Right atrium auricular region (tissue), 2 donors: ENCODE measurements at places on chromosomes 6 and 20.

DNA sequence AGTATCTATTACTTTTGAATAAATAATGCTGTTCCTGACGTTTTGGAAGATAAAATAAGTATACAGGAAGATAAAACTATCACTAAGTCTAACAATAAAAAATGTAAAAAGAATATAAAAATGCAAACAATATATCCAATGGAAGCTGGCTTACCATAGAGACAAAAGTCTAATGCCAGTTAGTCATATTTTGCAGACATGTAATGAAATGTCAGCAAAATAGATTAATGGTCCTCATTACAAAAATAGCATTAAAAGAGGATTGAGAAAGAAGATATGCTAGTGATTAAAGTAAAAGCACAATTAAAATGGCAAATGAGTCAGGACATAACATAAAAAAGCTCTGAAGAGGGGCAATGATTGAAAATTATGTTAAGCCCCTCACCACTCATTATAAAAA lies 265.0 kb downstream of the MMUT start:
- no peak for DNase-seq

DNA sequence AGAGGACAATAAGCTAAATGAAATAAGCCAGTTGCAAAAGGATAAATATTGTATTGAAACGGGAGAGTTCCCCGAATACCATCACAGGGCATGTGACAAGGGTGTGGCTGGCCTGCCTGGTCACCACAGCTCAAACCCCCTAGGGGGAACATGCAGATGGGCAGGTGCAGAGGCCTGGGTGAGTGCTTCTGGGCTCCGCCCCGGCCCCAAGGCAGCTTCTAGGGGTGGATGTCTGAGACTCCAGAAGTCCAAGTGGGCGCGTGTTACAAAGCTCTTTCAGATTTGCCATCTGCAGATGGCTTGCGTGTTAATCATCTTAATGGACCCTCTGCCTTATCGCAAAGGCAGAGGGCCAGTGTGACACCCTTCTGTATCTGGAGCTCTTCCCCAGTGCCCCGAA lies 559.2 kb upstream of the IMPG1 start:
- DNase-seq: no peak

DNA sequence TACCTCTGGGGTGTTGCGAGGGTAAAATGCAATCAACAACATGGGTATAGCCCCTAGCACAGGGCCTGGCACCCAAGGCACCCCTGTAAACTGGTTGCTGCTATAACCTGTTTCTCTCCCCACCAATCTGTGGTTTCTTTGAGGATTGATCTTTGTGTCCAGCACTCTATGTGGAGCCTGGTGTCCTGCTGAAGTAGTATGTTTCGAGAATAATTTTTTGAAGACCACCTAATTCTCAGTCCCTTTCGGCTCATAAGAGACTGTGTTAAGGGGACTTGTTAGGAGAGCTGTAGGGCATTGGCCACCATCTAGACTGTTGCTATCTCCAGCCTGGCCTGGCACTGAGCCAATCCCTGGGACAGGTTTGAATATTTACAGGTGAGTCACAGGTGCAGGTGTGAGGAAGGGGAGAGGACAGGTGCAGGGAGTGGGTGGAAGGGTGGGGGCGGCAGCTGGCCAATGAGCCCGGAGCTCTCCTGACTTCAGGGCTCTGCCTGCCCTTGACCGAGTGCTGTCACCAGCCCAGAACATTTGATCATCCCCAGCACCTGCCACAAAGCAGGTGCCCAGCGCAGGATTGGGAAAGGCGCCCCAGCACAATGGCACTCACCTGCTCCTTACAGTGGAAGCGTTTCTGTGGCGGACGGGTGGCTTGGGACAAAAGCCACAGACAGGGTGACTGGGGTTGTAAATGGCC lies 8.1 kb upstream of the C20orf144 start:
- DNase-seq: no peak

- peak; percentile 63 for DNase-seq
These were observed 8.6 kb downstream of the NKX2-2 start for GRCh38 chr20:21505161-21505809.

GRCh38 chr6:89146718-89147700 lies 1.2 kb downstream of the PM20D2 start:
- no peak for DNase-seq

- DNase-seq: no peak
These were observed 112.7 kb upstream of the FERMT1 start for GRCh38 chr20:6235510-6235909.

DNA sequence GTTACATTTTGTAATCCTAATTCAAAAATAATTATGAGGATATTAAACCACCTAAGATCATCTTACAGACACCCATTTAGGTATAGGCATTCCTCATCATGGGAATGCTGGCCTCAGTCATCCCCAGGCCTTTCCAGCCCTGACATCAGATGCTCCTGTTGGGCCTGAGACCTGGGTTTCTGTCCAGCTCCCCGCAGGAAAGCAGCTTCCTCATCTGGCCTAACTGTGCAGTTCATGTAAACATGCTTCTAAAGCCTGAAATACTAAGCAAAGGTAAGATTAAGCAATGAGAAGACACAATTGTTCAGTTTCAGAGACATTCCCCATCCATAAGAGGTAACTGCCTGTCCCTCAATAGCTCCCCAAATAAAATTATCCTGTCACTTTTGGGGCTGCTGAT lies 19.0 kb downstream of the ETV7 start:
- DNase-seq: no peak

DNA sequence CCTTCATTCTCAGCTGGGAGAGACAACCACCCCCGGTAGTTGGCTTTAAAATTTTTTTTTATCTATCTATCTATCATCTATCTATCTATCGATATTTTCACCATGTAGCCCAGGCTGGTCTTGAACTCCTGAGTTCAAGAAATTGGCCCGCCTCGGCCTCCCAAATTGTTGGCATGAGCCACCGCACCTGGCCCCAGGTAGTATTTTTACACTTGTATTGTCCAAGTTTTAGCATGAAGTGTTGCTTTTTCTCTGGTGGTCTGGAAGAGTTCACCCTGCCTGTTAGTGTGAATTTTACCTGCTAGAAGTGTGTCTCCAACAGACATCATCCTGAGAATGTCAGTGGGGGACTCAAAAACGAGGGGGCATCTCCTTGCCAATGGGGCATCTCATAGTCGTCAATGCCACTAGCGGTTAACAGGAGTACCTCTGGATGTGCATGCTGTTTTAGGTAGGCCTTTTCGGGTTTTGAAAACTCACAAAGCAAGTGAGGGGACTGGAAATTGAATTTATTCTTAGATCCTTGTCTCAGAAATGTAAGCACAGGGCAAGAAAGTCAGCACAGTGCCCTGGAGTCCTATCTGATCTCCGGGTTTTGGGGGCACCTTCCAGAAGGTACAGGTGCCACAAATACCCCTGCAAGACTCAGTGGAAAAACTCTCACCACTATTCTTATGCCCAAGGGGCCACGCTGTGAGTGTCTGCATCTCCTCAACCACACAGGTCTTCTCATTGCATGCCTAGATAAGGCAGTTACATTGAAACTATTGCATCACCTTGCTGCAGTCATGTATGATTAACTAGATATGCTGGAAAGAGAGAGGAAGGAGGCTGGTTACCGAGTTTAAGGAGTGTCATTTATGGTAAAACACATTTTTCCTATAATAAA lies 37.1 kb downstream of the TNFAIP3 start:
- no peak for DNase-seq

- peak; percentile 53 for DNase-seq
These were observed 3.1 kb downstream of the PYGB start for GRCh38 chr20:25251019-25251418.

DNA sequence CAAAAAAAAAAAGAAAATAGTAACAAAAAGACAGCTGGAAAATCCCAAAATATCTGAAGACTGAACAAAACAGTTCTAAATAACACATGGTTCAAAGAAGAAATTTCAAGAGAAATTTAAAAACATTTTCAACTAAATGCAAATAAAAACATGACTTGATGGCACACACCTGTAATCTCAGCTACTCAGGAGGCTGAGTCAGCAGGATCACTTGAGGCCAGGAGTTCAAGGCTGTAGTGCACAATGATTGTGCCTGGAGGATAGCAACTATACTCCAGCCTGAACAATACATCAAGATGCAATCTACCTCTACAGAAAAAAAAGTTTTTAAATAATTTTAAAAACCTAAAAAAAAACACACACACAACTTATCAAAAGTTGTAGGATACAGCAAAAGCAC lies 21.6 kb upstream of the ASF1A start:
- no peak for DNase-seq

DNA sequence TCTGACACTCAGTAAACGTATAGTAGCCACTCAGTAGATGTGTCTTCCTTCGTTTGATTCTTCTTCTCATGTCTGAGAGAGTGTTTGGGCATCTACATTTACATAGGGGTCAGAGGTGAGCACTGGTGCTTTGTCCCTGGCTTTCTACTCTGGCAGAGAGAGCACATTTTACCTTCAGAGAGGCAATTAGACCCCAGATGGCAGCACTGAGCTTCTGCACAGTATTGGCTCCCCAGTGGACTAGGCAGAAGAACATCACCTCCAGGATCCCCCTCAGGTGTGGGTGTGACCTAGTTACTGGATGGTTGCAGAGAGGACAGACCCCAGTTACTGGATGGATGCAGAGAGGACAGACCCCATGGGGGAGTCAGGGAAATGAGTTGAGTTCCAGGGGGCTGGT lies 327.2 kb downstream of the DHX35 start:
- DNase-seq: no peak

DNA sequence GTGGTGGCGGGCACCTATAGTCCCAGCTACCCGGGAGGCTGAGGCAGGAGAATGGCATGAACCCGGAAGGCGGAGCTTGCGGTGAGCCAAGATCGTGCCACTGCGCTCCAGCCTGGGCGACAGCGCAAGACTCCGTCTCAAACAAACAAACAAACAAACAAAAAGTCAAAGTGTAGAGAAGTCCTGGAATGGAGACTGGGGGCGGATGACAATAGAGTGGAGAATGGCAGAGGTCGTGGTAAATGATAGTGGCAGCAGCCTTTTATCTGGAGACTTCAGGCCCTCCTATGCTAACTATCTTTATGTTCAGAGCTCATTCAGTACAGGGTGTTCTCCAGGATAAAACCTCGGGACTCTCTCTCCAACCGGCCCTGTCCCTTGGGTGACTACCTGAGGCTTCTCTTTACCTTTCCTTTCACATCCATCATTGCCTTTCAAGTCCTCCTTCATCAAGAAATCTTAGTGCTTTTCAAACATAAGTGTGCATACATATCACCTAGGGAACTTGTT lies 1.4 kb upstream of the FKBPL start:
- DNase-seq: no peak

DNA sequence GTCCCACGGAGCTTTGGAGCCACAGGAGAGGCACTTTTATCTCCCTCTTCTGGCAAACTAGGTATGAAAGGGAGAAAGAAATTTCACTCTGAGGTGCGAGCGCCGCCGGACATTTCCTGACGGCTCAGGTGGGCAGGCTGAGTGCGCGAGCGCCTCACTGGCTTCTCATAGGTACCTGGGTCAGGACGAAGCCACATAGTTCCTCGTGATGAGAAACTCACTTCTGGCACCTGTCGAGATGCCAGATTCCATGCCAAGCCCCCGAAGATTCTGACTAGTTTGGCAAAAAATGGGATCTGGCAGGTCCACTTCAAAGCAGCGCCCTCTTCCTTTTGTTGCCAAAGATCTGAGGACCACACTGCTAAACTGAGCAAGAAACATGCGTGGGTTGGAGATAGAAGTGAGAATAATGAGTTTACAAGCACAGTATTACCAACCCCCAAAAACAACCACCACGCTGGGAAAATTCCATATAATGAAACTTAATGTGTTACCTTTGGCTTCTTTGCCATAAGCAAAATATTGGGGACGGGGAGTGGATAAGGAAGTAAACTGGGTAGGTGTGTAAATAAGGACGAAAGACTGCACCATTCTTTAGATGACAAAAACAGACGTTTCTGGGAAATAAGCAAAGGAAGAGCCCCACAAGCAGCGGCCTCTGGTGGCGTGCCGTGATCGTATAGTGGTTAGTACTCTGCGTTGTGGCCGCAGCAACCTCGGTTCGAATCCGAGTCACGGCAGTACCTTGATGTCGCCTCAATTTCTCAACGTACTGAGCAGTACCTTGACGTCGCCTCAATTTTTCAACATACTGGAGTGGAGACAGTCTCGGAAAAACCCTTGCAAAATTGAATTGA lies 89.8 kb upstream of the PRSS16 start:
- no peak for DNase-seq

GRCh38 chr6:118740372-118740771 lies 89.0 kb upstream of the CEP85L start:
- DNase-seq: no peak

GRCh38 chr6:36822506-36823269 lies 16.6 kb downstream of the CPNE5 start:
- DNase-seq: no peak

GRCh38 chr6:24972311-24972958 lies 36.7 kb upstream of the RIPOR2 start:
- no peak for DNase-seq

DNA sequence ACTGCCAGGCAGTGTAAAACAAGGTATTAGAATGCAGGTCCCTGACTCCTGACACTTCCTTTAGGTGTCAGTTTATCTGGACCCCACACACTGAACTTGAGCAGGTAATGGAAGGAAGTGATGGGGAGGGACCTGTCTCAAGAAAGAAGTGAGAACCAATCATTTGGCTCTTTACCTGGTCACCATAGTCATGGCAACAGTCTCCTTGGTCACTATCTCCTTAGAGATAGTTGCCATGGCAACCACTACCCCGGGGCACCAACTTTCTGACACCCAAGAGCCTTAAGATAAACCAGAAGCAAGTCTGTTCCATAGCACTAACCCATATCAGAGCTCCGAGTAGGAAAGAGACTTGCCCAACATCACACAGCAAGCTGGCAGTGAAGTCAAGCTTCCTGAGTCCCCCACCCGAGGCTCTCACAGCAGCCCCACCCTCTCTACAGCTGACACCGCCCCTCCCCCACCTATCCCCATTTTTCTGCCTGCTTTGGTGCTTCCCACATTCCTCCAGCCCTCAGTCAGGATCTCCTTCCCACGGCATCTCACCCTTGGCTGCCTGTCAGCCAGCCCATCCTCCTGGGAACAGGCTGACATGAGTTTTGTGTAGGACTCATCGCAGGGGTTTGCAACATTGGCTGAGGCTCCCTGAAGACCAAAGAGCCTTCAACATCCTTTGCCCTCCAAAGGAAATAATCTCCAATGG lies 16.3 kb upstream of the HM13 start:
- DNase-seq: no peak

GRCh38 chr6:135971351-135971750 lies 119.8 kb downstream of the PDE7B start:
- no peak for DNase-seq

- no peak for DNase-seq
These were observed 146.1 kb downstream of the EDN1 start for GRCh38 chr6:12436224-12436623.

DNA sequence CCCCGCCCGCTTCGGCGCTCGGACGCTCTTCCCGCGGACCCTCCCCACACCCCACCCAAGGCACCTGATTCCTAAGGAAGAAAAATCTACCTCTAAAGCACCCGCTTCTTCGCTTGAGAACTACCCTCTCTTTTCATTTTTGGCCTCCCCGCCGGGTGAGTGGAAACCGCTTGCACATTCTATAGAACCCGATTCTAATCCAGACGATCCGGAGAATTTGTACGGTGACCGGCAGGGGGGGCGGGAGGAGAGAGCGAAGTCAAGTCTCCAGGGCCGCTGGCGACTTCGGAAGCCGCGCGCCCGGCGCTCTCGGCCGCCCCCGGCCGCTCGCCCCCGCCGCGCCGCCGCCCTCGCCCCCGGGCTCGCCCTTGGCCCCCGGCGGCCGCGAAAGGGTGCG lies at the start of gene RBM24:
Gene RBM24, plus strand, starts transcription at position 262 of the 397 bp plus-strand sequence. CDS start 221 bp downstream, outside the sequence.
- DNase-seq: no peak
